ENCODE measurements at places on chromosomes 12 and 14.
A peak's percentile ranks its signal among the peaks of the same experiment; 100 is the strongest.

DNA sequence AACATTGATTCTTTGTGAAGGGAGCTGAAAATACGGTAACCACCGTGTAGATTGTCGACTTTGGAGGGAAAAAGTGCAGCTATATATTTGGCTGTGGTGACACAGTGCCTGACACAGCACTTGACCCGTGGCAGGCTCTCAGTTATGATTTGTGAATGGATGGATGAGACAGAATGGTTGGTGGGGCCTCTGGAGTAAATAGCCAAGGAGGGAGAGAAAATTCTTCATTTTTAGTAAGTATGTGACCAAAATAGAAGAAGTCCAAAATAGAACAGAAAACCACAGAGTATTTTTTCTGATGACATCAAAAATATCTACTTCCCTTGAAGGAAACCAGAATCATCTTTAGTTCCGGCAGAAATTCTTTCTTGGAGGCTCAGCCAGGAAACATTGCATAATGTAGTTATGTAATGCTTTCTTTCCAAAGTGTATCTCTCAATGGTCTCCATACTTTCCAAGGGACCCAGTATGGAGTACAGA, 82.0 kb upstream of the WSCD2 start:
- no peak for DNase-seq

DNA sequence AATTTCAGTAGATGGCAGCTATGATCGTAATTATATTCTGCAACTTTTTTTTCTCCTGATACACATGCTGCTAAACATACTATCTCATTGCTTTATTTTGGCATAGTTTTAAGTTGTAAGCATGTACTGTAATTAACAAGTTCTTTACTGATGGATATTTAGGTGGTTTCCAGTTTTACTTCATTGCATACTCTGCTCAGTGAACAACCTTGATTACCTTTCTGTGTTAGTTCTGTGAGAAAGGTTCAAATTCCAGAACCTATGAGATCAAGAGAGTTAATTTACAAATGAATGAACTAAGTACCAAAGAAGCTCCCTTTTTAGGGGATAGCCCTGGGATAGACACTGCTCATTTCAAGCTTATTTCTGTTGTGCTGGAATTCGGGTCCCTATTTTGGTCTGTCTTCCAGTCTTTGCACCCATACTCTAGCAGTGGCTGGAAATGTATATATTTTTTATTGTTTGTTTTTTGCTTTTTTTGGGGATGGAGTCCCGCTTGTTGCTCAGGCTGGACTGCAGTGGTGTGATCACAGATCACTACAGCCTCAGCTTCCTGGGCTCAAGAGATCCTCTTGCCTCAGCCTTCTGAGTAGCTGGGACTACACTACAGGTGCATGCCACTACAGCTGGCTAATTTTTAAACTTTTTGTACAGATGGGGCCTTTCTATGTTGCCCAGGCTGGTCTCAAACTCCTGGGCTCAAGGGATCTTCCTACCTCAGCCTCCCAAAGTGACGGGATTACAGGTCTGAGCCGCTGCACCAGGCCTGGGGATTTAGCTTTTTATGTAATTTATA, 10.6 kb downstream of the PAPOLA start:
- DNase-seq: no peak

- no peak for DNase-seq
Measured at GRCh38 chr14:28536889-28537288, 229.7 kb upstream of the FOXG1 start.

- DNase-seq: no peak
Measured at GRCh38 chr12:55842681-55843429, at the start of gene MMP19. TSS of gene MMP19 (minus strand) at chr12:55842936. CDS start at chr12:55842830, 106 bp downstream.

DNA sequence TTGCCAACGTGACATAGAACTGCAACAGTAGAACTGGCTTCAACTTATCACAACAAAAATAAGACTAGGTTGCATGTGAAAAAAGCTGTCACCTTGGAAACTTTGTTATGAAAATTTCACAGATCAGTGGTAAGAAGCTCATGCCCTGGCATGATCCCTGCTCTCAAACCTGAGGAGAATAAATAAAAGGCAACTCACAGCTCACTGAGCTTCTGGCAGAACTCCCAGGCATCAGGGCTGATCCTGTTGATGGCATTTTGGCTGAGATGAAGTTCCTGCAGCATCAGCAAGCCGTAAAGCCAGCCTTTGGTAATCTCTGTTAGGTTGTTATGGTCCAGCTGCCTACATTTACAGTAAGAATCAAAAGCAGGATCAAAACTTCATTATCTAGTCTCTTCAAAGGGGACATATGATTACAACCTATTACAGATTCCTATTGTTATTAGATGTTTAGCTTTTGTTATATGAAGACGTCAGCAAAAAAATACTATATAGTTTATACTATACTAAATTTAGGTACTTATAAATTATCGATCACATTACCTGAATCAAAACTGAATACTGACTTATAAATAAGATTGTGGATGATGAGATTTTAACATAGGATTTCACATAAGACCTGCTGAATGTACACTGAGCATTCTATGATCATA, 32.0 kb downstream of the LRIG3 start:
- DNase-seq: peak; percentile 74

- DNase-seq: no peak
Measured at GRCh38 chr12:113488322-113488721, 16.7 kb upstream of the LHX5 start.

All from NCI-H2081 (cell line).